Stimulated activated CD4-positive, alpha-beta T cell treated with anti-CD3 and anti-CD28 coated beads, Interleukin-4, amount 100 ng/mL, for 48 hours (primary cell): ENCODE measurements at places on chromosomes 6 and 20.
A peak's percentile ranks its signal among the peaks of the same experiment; 100 is the strongest.

DNA sequence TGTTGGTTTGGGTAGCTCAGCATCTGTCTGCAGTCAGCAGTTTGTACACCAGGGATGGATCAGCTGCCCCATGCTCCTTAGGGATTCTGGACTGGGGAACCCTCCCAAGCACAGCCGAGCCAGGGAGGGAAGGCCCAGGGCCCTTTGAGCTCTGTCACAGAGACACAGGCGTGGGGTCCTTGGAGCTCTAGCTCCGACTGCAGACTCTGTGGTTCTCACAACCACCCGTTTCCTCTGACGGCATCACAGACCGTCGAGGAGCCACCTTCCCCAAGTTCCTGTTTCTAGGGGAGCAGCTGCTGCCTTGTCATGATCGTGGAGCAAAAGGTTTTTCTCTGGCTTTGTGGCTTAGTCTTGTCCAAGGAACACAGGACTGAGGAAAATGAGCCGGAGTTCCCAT is at the start of gene SLA2:
Gene SLA2 (minus strand): TSS at position 199 of the 400 bp plus-strand sequence. CDS start 4,861 bp downstream, outside the sequence.
- DNase-seq, result peak; percentile 41

DNA sequence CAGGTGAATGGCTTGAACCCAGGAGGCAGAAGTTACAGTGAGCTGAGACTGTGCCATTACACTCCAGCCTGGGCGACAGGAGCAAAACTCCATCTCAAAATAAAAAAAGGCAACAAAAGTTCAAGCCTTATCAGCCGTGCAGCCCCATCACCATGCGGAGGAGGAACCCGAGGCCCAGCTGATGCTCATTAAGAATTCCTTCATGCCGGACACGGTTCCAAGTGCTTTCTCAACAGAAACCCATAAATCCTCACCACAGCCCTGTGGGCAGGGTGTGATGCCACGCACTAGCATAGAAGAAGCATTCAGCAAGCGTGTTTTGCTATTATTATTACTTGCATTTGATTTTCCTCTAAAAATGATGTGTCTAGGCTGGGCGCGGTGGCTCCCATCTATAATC is 56.3 kb downstream of the PREX1 start:
- no peak for DNase-seq

- DNase-seq, result no peak
Observed at GRCh38 chr20:496126-496696, 33.9 kb upstream of the TBC1D20 start.

DNA sequence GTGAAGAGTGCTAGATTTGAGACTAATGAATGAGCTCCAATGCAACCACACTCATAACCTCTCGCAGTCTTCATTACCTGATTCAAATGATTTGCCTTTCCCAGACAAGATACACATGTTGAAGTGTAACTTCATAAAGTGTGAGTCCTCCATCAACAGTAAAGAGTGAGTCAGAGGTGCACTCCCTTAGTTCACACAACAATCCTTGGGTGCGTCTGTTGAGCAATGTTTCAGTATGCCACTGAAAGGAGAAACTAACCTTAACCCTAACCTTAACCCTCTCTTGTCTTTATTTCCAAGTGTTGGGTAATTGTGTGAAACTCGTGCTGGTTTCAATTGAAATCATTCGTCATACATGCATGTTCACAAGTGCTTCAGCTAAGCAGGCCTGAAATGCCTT is 21.0 kb upstream of the RIN2 start:
- DNase-seq, result no peak

DNA sequence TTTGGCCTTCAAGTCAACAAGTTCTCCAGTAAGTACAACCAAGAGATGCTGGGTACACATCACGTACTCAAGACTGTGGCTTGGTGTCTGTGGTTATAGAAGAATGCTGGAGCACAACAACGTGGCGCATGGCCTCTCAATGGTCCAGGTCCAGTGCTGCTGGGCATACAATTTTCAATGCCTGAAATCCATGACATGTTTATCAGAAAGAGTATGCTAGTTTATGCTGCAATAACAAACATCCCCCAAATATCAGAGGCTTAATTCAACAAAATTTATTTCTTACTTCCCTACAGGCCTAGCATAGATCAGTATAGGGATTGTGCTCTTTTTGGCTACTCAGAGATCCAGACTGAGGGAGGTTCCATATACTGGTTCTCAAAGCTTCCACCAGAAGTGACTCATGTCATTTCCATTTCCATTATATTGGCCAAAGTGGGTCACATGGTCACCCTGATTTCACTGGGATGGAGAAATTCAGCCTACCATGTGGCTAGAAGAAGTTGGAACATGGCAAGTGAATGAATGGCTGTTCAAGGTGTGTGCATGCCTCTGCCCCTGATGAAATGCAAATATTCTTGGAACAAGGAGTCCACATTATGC is 33.3 kb upstream of the KIF16B start:
- no peak for DNase-seq

DNA sequence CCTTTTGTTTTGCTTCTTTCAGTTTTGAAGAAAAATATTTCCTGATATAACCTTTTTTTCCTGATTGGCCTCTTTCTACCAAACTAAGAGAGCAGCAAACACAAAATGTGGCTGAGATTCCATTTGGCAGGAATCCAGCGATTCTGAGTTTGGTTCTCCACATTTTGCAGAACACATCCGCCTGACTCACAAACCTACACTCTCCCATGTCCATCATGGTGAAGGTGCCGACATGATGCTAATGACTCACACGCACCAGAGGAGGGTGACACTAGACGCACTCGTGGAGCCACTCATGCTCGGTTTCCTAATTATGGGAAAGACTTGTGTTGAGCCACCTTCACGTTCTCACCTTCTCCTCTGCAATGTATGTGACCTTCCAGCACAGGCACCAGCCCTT is 45.9 kb upstream of the DUSP22 start:
- no peak for DNase-seq

DNA sequence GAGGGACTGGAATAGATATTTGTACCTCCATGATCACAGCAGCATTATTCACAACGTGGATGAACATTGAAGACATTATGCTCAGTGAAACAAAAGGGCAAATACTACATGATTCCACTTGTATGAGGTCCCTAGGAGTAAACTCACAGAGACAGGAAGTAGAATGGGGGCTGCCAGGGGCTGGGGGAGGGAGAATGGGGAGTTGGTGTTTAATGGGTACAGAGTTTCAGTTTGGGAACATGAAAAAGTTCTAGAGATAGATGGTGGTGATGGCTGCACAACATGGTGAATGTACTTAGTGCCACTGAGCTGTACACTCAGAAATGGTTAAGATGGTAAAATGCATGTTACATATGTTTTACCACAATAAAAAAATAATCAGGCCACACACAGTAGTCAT is 164.3 kb upstream of the RREB1 start:
- no peak for DNase-seq

GRCh38 chr20:61027218-61027617 is 224.8 kb upstream of the CDH4 start:
- no peak for DNase-seq

DNA sequence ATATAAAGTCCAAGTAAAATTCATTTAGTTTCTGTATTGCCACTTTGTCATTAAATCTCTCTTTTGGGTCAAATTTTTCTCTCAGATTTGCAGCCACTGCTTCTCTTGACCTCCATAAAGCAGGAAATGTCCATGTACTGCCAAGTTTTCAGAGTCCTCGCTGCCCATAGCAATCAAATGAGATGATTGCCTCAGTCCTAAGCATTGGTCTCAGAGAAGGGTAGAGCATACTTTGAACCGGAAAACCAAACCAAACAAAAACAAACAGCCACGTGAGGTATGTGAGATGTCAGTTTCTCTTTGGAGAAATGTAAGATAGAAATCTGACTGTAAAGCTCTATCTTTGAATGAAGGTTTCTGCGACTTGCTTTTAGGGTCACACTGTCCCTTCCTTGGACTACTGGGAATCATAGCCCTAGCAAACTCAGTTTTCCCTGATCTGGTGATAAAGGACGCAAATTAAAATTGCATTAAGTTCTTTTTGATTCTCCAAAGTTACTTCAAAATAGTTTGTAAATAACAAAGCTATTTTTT is 505.4 kb upstream of the CITED2 start:
- no peak for DNase-seq

- DNase-seq, result no peak
Observed at GRCh38 chr20:45337367-45338120, 10.7 kb downstream of the SDC4 start.

- DNase-seq, result no peak
Observed at GRCh38 chr20:53828088-53828681, 234.5 kb upstream of the ZNF217 start.

- DNase-seq, result no peak
Observed at GRCh38 chr6:34004706-34005105, 141.2 kb downstream of the GRM4 start.

- DNase-seq, result no peak
Observed at GRCh38 chr20:50048420-50049166, 64.4 kb downstream of the UBE2V1 start.

DNA sequence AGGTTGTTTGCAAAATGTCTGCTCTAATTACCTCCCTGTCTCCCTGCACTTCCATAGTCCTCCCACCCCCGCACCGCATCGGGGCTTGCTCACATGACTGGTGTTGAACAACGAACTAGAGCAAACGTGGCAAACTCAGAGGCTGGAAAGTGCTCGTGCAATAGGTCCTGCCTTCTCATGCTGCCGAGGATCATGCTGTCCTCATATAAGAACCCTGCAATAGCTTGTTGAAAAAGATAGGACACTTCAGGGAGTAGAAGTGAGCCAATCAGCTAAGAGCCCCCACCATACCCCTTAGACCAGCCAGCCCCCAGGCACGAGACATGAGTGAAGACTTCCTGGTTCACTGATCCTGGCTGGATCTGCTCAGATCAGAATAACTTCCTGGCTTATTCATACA is 219.2 kb downstream of the C6orf118 start:
- DNase-seq, result no peak

- DNase-seq, result no peak
Observed at GRCh38 chr6:128493877-128494276, 26.5 kb downstream of the PTPRK start.

DNA sequence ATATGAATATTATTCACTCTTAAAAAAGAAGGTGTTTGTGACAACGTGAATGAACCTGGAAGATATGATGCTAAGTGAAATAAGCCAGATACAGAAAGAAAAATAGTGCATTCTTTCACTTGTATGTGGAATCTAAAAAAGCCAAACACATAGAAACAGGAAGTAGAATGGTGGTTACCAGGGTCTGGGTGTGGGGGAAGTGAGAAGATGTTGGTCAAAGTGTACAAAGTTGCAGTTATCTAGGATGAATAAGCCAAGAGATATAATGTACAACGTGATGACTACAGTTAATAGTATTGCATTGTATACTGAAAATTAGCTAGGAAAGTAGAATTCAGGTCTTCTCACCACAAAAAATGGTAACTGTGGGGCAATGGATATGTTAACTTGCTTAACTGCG is 151.1 kb upstream of the HCRTR2 start:
- no peak for DNase-seq

DNA sequence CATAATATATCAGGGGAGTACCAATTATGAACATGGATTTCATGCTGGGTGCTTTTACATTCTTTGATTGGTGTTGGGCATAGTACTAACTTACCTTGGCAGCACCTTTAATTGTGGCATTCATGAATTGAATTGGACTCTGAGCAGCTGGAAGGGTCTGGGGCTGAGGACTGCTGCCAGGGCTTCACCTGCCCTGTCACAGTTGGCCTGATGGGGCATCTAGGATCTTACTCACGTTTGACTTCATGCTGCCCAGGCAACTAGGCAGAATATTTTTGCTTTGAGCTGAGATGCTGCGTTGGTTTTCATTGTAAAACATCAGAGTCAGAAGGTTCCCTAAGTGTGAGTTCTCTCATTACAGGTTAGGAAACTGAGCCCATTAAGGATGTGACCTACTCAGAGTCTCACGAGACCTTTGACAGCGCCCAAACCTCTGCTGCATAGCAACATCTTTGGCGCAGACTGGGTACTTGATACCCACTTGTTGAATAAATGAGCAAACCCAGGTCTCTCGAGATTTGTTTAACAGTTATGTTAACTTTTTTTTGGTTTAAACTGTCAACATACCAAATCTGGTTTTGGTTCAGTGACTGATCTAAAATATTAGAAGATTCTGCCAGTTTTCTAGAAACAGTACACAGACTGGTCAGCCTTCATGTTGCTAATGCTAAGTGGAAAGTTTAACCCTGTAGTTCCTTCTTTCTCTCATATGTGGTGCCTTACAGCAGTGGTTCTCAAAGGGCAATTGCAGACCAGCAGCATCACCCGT is 104.9 kb downstream of the TCP11 start:
- no peak for DNase-seq

DNA sequence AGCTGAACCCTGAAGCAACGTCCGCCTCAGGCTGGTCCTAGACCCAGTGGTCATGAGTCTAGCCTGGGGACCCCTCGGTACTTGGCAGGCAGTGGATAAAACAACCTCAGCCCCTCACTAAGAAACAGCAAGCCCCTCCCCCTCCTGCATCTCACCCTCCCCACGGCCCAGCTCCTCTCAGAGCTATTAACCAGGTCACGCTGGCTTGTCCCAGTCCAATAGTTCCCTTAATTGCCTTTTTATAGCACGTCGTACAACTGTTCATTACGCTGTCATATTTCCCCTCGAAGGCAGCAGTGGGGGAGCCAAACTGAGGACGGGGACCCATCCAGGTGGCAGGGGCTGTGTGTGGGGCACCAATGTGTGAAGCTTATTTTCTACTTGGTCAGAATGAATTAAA is 8.6 kb upstream of the SLC32A1 start:
- DNase-seq, result no peak

DNA sequence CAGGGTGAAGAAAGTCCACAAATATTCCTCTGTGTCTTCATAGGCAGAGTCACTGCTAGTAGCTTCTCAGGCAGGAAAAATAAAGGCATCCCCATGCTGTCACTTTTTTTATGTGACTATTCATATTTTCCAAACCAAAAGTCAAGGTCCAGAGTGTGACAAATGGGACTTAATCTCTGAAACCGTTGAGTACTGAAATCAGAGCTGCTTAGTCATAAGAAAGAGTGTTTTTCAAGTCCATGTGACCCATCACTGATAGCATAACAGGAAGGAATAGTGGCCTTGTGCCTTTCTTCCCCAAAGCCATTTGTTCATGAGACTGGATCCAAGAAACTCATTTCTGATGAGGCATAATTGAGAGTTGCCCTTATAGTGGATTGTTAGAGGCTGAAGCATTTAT is 210.3 kb upstream of the TSHZ2 start:
- DNase-seq, result no peak

GRCh38 chr6:144400321-144400720 is 115.2 kb downstream of the UTRN start:
- DNase-seq, result no peak

- no peak for DNase-seq
Observed at GRCh38 chr6:82396964-82397751, 33.5 kb downstream of the TPBG start.

- no peak for DNase-seq
Observed at GRCh38 chr20:24676353-24676977, 207.0 kb downstream of the SYNDIG1 start.

GRCh38 chr6:30870546-30870945 is 13.8 kb upstream of the DDR1 start:
- no peak for DNase-seq

GRCh38 chr20:19807946-19808330 is 49.9 kb downstream of the RIN2 start:
- no peak for DNase-seq
